ENCODE measurements at places on chromosomes 5 and 9. TPM values are rescaled to one million over a fixed set of nuclear protein-coding genes. Genes with fewer than 3 reads are reported as not detected.
A peak's percentile ranks its signal among the peaks of the same experiment; 100 is the strongest.

Gene TRIP13
- 33.9 TPM for total RNA-seq

Gene SMIM33
- 1.5 TPM for total RNA-seq

Gene GBGT1
- 3.6 TPM for total RNA-seq

Gene PCDHA11
- total RNA-seq, result not detected

Gene CCNI2
- 4.2 TPM for total RNA-seq

Gene PFN3
- not detected for total RNA-seq

Gene NR5A1
- total RNA-seq, result not detected

Gene PCDHGA10
- 0.07 TPM for total RNA-seq

Gene PDLIM7
- total RNA-seq, result 50.2 TPM

Gene LCP2
- total RNA-seq, result 213 TPM

GRCh38 chr9:32867601-32868204 lies 84.4 kb downstream of the TMEM215 start:
- DNase-seq, result no peak
- H3K36me3 ChIP-seq, result no peaks in the 10 kb centered on the region
- no peak overlapping the region for H3K27ac ChIP-seq
- no peak overlapping the region for H3K4me3 ChIP-seq
- peaks cover 2% of the 10 kb centered on the region for H3K27me3 ChIP-seq

GRCh38 chr9:97364769-97365490 lies 47.0 kb upstream of the TDRD7 start:
- H3K4me3 ChIP-seq, result no peak overlapping the region
- H3K27me3 ChIP-seq, result no peaks in the 10 kb centered on the region
- DNase-seq, result no peak
- peaks cover 4% of the 10 kb centered on the region for H3K4me1 ChIP-seq
- H3K27ac ChIP-seq, result no peak overlapping the region

- H3K4me3 ChIP-seq, result no peak overlapping the region
- H3K27ac ChIP-seq, result no peak overlapping the region
- no peaks in the 10 kb centered on the region for H3K27me3 ChIP-seq
- DNase-seq, result no peak
- no peaks in the 10 kb centered on the region for H3K4me1 ChIP-seq
Observed at GRCh38 chr5:122030251-122030650, 47.8 kb downstream of the LOX start.

DNA sequence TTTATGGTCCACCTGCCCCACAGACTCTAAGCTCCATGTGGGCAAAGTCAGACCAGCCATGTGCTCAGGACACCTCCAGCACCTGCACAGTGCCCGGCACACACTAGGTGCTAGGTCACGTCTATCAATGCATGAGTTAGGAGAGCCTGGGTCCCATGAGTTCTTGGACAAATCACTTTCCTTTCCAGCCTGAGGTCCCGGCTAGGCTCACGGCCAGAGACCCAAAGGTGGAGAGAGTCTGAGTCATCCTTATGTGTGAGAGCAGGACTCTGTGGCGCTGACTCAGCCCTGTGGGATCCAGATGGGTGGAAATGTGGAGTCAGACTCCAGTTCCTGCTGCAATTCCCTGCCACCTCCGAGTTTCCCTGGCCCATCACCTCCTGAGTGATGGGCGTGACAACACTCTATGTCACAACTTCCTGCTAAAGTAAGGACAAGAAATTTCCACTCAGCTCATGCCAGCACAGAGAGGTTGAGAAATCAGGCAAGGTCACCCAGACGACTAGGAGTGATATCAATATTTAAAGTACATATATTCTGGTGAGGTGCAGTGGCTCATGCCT lies 2.5 kb upstream of the ST6GALNAC4 start:
- H3K27ac ChIP-seq, result peak overlapping the region; percentile 43
- H3K27me3 ChIP-seq, result peaks cover 3% of the 10 kb centered on the region
- H3K4me3 ChIP-seq, result no peak overlapping the region

GRCh38 chr5:172426086-172426485 lies 28.2 kb downstream of the SH3PXD2B start:
- H3K27me3 ChIP-seq, result peaks cover 13% of the 10 kb centered on the region
- no peaks in the 10 kb centered on the region for H3K4me1 ChIP-seq
- DNase-seq, result no peak

DNA sequence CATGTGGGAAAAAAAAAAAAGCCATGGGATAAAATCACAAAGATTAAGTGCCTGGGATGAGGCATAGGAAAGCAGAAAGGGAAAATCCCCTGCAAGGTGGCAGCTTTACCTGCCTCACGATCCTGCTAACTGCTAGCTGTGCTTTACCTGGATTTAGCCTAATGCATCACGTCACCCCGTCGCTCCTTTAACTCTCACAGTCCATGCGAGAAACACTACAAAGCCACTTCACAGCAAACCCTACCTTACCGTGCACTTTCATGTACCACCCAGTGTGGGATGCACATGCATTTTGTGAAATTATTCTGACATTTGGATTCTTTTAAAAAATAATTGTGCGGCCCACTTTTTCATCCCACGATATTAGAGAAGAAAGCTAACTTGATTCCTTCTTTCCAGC lies 31.0 kb downstream of the ATPSCKMT start:
- H3K27ac ChIP-seq, result no peak overlapping the region
- H3K36me3 ChIP-seq, result peaks cover 17% of the 10 kb centered on the region
- no peak overlapping the region for H3K4me3 ChIP-seq
- H3K27me3 ChIP-seq, result no peaks in the 10 kb centered on the region
- H3K4me1 ChIP-seq, result no peaks in the 10 kb centered on the region

- no peak for DNase-seq
- H3K27ac ChIP-seq, result no peak overlapping the region
- H3K36me3 ChIP-seq, result no peaks in the 10 kb centered on the region
- H3K4me3 ChIP-seq, result no peak overlapping the region
Observed at GRCh38 chr5:167452136-167452535, 839.3 kb upstream of the WWC1 start.

DNA sequence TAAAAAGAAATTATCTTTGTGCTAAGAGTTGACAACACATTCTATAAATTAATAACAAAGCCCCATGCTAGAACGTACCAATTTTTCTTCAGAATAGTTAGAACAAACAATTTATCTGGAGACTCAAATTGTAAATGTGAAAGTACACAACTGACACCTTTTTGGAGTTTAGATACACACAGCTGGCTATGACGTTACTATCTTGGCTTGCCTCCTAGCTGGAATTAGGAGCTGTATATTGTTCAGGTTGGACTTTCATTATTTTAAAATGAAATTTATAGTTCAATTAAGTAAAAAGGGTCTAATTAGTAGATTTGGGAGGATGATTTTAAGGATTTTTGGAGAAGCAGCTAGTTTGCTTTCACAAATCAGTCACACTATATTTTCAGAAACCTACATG lies 393.9 kb upstream of the RIOK2 start:
- H3K27ac ChIP-seq, result no peak overlapping the region
- no peak overlapping the region for H3K4me3 ChIP-seq
- no peaks in the 10 kb centered on the region for H3K36me3 ChIP-seq
- H3K27me3 ChIP-seq, result no peaks in the 10 kb centered on the region

- no peak overlapping the region for H3K4me3 ChIP-seq
- no peak overlapping the region for H3K27ac ChIP-seq
- DNase-seq, result no peak
- peaks cover 37% of the 10 kb centered on the region for H3K36me3 ChIP-seq
Observed at GRCh38 chr9:108882052-108882888, 20.2 kb downstream of the ACTL7A start.

GRCh38 chr9:79352322-79352721 lies 219.4 kb upstream of the TLE4 start:
- peaks cover 7% of the 10 kb centered on the region for H3K27me3 ChIP-seq
- H3K4me1 ChIP-seq, result no peaks in the 10 kb centered on the region
- no peaks in the 10 kb centered on the region for H3K36me3 ChIP-seq
- no peak for DNase-seq
- H3K4me3 ChIP-seq, result no peak overlapping the region

DNA sequence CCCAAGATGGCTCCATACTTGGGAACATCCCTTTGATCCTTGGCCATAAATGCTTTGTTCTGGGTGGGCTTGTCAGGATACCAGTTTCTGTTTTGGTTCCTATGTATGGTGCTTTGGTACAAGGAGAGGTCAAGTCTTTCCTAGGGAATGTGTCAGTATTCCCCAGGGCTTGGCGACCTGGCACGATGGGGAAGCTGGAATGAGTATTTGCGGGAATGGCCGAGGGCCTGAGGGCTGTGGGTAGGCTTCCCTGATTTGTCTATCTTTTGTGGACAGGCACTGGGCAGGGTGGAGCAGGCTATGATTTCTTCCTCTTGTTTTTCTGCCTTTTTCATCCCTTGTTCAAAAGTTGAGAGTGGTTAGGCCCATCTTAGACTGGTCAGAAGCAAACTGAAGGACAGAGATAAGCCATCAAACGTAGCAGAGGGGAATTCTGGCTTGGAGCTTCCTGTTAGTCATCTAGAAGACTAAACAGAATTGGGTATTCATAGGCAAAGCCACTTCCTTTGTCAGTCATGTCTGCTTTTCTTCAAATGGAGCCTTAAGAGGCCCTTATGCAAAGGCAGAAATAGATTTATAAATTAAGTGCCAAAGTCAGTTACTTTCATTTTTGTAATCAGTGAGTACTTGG lies 13.7 kb downstream of the DOCK2 start:
- H3K27ac ChIP-seq, result peak overlapping the region; percentile 95
- peak overlapping the region; percentile 55 for H3K4me3 ChIP-seq
- H3K27me3 ChIP-seq, result no peaks in the 10 kb centered on the region
- no peak for DNase-seq
- H3K4me1 ChIP-seq, result peaks cover 98% of the 10 kb centered on the region
- H3K36me3 ChIP-seq, result peaks cover 37% of the 10 kb centered on the region

- peaks cover 3% of the 10 kb centered on the region for H3K4me1 ChIP-seq
- no peak within 1 kb of the TSS for H3K4me3 ChIP-seq
- peak within 1 kb of the TSS; percentile 28 for H3K27ac ChIP-seq
- DNase-seq, result no peak
- no peaks in the 10 kb centered on the region for H3K27me3 ChIP-seq
Observed at GRCh38 chr9:128920381-128921058, at the start of gene PHYHD1. TSS of gene PHYHD1 (plus strand) at chr9:128920982. CDS start at chr9:128922324, 1,342 bp downstream.

- no peaks in the 10 kb centered on the region for H3K36me3 ChIP-seq
- DNase-seq, result peak; percentile 82
- H3K4me1 ChIP-seq, result peaks cover 37% of the 10 kb centered on the region
- H3K27me3 ChIP-seq, result no peaks in the 10 kb centered on the region
- H3K27ac ChIP-seq, result no peak overlapping the region
Observed at GRCh38 chr9:126397056-126397455, 70.4 kb downstream of the MVB12B start.

- DNase-seq, result no peak
- no peaks in the 10 kb centered on the region for H3K4me1 ChIP-seq
- no peak overlapping the region for H3K27ac ChIP-seq
- H3K4me3 ChIP-seq, result no peak overlapping the region
- no peaks in the 10 kb centered on the region for H3K27me3 ChIP-seq
- H3K36me3 ChIP-seq, result no peaks in the 10 kb centered on the region
Observed at GRCh38 chr5:69149676-69150010, 17.3 kb upstream of the CCNB1 start.

GRCh38 chr9:76654575-76654974 lies 109.7 kb upstream of the PCA3 start:
- DNase-seq, result no peak
- H3K4me1 ChIP-seq, result peaks cover 41% of the 10 kb centered on the region
- H3K4me3 ChIP-seq, result no peak overlapping the region
- H3K27ac ChIP-seq, result no peak overlapping the region

GRCh38 chr5:73830646-73831045 lies 204.7 kb downstream of the ARHGEF28 start:
- no peaks in the 10 kb centered on the region for H3K36me3 ChIP-seq
- H3K4me1 ChIP-seq, result no peaks in the 10 kb centered on the region
- DNase-seq, result no peak
- H3K27ac ChIP-seq, result no peak overlapping the region

GRCh38 chr5:522899-523440 lies 1.3 kb downstream of the SLC9A3 start:
- H3K36me3 ChIP-seq, result no peaks in the 10 kb centered on the region
- H3K4me3 ChIP-seq, result no peak overlapping the region
- H3K27ac ChIP-seq, result no peak overlapping the region
- no peak for DNase-seq

- no peaks in the 10 kb centered on the region for H3K36me3 ChIP-seq
- H3K4me3 ChIP-seq, result no peak overlapping the region
- H3K4me1 ChIP-seq, result no peaks in the 10 kb centered on the region
- DNase-seq, result no peak
- no peak overlapping the region for H3K27ac ChIP-seq
- peaks cover 23% of the 10 kb centered on the region for H3K27me3 ChIP-seq
Observed at GRCh38 chr5:74286734-74287695, 353.5 kb downstream of the ENC1 start.

DNA sequence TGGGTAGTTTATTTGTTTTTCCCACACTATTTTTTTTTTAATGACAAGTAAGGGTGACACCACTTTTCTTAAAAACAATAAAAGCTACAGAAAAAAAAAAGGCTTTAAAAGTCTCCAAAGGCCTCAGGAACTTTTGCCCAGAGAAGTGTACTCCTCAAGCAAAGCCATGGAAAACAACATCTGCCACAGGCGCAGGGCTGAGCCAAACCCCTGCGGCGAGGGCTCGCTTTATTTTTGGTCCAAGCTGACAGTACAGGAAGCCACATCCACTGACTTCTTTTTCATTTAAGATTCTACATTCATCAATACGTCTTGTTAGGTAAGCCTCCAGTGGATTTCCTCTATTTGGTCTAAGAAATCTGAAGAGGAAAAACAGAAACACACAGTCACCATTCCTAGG lies 51.9 kb upstream of the IFNK start:
- no peak overlapping the region for H3K27ac ChIP-seq
- H3K36me3 ChIP-seq, result no peaks in the 10 kb centered on the region
- no peak overlapping the region for H3K4me3 ChIP-seq

GRCh38 chr5:106047341-106047740 lies 1623.4 kb downstream of the EFNA5 start:
- no peak overlapping the region for H3K27ac ChIP-seq
- no peaks in the 10 kb centered on the region for H3K27me3 ChIP-seq
- DNase-seq, result no peak
- no peaks in the 10 kb centered on the region for H3K36me3 ChIP-seq

DNA sequence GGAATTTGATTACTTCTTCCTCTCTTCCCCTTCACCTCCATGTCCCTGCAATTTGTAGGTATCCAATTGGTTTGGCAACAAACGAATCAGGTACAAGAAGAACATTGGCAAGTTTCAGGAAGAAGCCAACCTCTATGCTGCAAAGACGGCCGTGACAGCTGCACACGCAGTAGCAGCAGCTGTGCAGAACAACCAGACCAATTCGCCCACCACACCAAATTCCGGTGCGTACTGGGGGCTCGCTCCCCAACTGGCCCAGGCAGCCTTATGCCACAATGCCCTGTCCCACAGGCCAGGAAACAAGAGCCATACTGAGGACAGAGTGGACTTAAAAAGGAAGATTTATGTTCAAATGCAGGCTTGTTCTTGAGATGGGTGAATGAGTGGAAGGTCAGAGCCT lies 213.5 kb downstream of the PBX3 start:
- no peaks in the 10 kb centered on the region for H3K27me3 ChIP-seq
- DNase-seq, result no peak
- peaks cover 1% of the 10 kb centered on the region for H3K4me1 ChIP-seq
- no peak overlapping the region for H3K27ac ChIP-seq

GRCh38 chr9:76161106-76161505 lies 233.1 kb downstream of the RFK start:
- H3K4me3 ChIP-seq, result no peak overlapping the region
- no peaks in the 10 kb centered on the region for H3K4me1 ChIP-seq
- DNase-seq, result no peak
- no peaks in the 10 kb centered on the region for H3K27me3 ChIP-seq
- no peak overlapping the region for H3K27ac ChIP-seq

GRCh38 chr5:138626333-138626944 lies 51.2 kb upstream of the HSPA9 start:
- H3K4me1 ChIP-seq, result no peaks in the 10 kb centered on the region
- H3K27me3 ChIP-seq, result peaks cover 17% of the 10 kb centered on the region
- no peak overlapping the region for H3K4me3 ChIP-seq
- H3K27ac ChIP-seq, result no peak overlapping the region
- H3K36me3 ChIP-seq, result no peaks in the 10 kb centered on the region
